ENCODE measurements at places on chromosomes 12 and 14.

DNA sequence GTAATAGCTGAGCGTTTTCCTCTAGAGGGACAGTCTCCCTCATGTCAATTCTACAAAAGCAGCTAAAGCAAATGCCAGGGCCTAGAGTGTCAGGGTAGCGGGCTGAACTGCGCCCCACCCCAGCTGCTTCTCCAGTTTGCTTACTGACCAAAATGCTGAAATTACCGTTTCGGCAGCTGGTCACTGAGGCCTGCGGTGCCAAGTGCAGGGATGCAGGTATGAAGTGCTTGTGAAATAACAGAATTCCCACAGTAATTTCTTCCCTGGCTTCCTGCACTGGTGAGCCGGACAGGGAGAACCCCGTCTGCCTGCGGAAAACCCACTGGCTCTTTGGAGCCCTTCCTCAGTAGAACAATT is 19.1 kb downstream of the PSMC1 start:
- DNase-seq = no peak

- DNase-seq = no peak
Observed at GRCh38 chr12:43786899-43787693, 19.0 kb downstream of the TWF1 start.

- no peak for DNase-seq
Observed at GRCh38 chr14:53683229-53683628, 273.4 kb downstream of the BMP4 start.

- no peak for DNase-seq
Observed at GRCh38 chr14:36998686-36999085, 173.7 kb downstream of the SLC25A21 start.

- DNase-seq = no peak
Observed at GRCh38 chr12:101414533-101415119, 7.1 kb upstream of the ARL1 start.

GRCh38 chr12:22037947-22038346 is 8.1 kb upstream of the CMAS start:
- no peak for DNase-seq

GRCh38 chr12:121610239-121611149 is 15.8 kb upstream of the ORAI1 start:
- no peak for DNase-seq

- no peak for DNase-seq
Observed at GRCh38 chr14:88481794-88482193, 73.0 kb downstream of the PTPN21 start.

- DNase-seq = no peak
Observed at GRCh38 chr14:65177551-65177950, 75.2 kb upstream of the MAX start.

DNA sequence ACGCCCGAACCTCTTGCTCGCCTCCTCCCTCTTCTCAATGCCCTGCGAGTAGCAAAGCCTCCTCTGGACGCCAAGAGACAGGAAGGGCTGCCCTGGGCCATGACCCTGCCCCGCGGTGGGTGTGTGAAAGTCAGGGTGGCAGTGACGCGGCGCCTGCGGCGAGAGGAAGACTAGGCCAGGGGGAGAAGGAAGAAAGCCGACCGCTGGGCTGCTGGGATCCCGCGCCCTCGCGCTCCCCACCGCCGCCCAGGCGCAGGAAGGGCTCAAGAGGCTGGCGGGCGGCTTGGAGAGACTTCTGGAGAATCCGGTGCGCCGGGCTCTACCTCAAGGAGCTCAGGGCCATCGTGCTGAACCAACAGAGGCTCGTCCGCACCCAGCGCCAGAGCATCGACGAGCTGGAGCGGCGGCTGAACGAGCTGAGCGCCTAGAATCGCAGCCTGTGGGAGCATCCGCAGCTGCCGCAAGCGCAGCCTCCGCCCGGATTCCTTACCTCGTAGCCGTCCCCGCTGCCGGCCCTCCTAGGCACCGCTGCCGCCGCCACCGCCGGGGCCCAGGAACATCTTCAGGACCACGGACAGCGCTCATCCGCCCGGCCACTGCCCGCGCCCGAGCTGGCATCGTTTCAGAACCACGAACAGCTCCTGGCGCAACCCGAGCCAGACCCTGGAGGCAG is 105.0 kb upstream of the PRB2 start:
- peak; percentile 48 for DNase-seq

GRCh38 chr12:116651089-116651488 is 86.8 kb downstream of the SPRING1 start:
- no peak for DNase-seq

DNA sequence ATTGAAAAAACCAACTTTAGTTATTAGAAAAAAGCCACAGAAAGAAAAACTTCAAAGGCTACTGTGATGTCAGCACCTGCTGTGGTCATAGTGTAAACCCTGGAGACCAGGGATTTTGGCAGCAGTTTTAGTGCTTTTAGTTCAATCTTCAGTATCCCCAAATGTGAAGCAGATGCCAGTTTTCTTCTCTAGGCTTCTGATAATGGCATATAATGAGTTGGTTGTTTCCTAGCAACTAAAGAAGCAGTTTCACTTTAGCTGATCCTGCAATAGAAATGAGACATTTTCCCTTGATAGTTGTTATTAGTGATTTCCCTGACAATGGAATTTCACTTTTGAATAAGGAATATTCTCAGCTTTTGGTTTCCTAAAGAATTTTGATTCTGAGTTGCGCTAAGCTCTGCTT is 131.2 kb downstream of the NUBPL start:
- DNase-seq = no peak

- DNase-seq = no peak
Observed at GRCh38 chr12:91952916-91953315, 192.7 kb downstream of the BTG1 start.

GRCh38 chr12:120362516-120363273 is 6.3 kb downstream of the MSI1 start:
- no peak for DNase-seq

- DNase-seq = no peak
Observed at GRCh38 chr12:76920172-76921099, 41.6 kb upstream of the CSRP2 start.

DNA sequence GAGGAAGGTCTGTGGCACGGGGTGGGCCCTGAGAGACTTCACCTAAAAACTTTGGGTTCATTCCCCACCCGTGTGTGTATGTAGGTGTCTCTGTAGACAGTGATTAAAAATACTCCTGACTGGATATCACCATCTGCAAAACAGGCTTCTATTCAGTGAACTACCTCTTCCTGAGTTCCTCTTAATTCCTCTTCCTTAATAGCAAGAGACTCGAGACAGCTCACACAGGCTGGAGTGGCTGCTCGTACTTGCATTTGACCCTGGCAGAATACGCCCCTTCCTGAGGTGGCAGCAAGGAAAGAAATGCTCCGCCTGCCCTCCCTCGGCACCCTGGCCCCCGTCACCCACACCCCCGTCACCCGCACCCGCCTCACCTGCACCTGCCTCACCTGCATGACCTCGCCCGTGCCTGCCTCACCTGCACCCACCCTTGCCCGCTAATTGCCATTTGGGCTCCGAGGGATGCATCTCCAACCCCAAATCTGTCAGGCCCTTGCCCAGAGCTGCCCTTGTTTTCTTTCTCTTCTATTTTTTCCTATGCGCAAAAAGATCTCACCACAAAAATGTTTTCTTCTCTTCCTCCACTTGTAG is 90.0 kb downstream of the FBXL14 start:
- DNase-seq = no peak

DNA sequence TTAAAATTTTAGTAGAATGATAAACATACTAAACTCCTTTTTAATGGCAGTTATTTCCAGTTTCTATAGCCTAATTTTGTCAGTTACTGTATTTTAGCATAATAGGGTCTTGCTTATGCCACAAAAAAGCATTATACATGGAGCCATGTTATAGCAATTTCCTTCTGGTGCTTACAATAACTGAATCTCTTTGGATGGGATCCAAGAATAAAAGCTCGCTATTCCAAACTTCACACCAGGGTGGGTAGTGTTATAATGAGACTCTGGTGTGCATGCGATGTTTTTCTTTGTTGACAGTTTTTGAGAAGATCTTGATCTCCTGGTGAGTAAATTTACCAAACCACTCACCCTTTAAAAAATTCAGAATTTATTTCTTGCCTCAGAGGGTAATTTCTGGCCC is 90.4 kb upstream of the CCDC91 start:
- no peak for DNase-seq

All from GM12892 (cell line).